ENCODE measurements at places on chromosomes 3 and 15.

- no peak for DNase-seq
Measured at GRCh38 chr3:169842960-169843359, 26.8 kb downstream of the LRRC31 start.

DNA sequence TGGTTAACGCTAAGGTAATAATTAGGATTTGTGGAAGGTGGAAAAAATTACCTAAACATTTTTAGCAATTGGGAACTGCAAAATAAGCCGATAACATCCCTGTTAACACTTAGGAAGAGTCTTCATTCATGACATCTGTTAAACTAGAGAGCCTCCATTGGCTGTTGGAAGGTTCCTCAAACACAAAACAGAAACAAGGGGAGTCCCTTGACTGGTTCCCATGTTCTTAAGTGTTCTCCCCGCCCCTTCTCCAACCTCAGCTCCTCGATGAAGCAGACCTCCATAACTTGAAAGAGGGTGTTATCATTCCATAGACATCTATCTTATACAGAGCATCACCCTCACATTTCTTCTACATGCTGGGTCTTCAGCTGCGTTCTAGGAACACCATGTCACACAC lies 2.5 kb downstream of the SLC22A13 start:
- no peak for DNase-seq

DNA sequence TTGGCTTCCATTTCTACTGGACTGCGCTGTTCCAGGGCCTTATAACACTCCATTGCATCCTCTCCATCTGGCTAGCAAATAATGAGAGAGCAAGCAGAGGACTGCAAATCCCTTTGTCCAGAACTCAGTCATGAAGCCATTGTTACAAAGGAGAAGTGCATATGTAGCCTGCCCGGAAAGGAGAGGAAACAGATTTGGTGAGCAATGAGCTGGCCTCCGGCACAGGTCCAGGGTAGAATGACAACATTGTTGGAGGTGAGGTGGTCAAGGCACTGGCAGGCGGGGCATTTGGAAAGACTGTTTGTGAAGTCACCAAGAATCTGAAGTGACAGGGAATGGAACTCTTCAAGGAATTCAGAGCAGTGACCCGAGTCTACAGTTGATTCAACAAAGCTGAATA lies 25.0 kb upstream of the ATP1B3 start:
- no peak for DNase-seq

GRCh38 chr3:51874889-51875288 lies 512 bp downstream of the IQCF5 start:
- no peak for DNase-seq

GRCh38 chr3:14976317-14976716 lies 28.9 kb downstream of the NR2C2 start:
- no peak for DNase-seq

DNA sequence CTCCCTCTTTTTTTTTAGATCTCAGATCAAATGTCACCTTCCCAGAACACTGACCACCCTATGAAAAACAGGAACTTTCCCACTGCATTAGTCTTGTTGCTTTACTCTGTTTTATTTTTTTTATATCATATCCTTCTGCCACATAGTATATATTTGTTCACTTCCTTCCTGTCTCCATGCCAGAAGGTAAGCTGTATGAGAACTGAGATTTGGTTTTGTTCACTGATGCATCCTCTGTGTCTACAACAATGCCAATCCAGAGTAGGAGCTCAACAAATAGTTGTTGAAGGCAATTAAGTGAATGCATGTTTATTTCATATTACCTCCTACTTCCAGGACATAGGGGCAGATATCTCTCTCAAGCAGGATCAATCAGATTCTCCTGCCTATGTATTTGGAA lies 114.4 kb downstream of the TPRG1 start:
- no peak for DNase-seq

GRCh38 chr3:46874430-46874829 lies 3.1 kb upstream of the PTH1R start:
- no peak for DNase-seq

DNA sequence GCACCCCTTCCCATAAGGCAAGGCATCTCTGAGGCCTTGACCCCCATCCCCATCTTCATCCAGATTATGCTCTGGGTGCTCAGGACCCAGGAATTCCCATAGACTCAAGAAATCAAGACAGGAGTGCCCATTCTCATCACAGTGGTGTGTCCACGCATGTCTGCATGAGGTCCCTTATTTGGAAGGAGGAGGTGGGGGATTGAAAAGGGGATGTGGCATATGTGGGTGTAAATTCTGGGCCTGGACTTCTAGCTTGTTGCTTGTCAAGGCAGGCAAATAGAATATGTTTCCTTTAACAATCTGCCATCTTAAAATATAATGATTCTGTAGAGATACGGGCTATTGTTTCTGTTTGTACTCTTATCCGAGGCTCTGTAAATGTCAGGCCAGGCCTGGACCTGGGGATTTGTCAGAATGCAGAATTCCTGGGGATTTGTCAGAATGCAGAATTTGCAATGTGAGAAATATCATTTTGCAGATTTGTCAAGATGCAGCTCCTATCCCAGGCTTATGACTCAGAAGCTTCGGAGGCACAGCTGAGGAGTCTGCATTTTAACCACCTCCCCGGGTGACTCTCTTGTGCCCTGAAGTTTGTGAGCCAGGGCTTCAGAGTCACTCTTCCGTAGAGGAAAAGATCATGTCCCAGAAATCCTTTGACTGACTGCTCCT lies 157.8 kb downstream of the SV2B start:
- DNase-seq = no peak

DNA sequence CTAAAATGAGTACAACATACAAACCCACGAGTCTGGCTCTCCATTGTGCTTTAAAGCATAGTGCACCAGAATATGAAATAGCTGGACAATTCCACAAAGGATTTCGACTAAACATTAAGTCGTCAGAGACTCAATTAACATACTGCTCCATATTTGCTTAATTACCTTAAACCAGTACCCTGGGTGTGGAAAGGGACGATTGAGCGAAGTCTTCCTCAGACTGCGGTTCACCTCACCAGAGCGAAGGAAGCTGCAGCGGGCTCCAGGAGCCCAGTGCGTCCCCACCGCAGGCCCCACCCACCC lies 218 bp upstream of the TRPC1 start:
- no peak for DNase-seq

GRCh38 chr3:57164657-57165573 lies at the start of gene IL17RD:
Gene IL17RD (minus strand): TSS chr3:57165353. CDS start chr3:57165286, 67 bp downstream.
- DNase-seq = peak; percentile 92

DNA sequence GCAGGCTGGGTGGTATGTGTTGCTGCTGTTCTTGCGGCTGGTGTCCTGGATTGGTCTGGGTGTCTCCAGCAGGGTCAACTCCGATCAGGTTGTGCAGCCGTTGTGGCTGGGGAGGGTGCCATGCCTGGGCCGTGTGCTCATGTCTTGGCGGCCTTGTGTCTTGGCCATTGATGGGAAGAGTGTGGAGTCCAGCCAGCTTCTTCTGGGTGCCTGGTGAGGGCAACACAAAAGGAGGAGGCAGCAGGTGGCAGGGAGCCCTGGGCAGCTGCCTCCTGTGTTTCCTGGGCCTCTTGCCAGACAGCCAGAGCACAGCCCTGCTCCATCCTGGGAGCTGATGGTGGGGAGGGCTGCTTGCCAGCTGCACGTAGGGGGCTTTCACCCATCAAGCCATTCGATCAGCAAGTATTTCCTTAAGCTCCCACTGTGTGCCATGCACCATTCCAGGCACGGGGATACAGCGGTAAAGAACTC lies 4.3 kb downstream of the CHAC1 start:
- no peak for DNase-seq

DNA sequence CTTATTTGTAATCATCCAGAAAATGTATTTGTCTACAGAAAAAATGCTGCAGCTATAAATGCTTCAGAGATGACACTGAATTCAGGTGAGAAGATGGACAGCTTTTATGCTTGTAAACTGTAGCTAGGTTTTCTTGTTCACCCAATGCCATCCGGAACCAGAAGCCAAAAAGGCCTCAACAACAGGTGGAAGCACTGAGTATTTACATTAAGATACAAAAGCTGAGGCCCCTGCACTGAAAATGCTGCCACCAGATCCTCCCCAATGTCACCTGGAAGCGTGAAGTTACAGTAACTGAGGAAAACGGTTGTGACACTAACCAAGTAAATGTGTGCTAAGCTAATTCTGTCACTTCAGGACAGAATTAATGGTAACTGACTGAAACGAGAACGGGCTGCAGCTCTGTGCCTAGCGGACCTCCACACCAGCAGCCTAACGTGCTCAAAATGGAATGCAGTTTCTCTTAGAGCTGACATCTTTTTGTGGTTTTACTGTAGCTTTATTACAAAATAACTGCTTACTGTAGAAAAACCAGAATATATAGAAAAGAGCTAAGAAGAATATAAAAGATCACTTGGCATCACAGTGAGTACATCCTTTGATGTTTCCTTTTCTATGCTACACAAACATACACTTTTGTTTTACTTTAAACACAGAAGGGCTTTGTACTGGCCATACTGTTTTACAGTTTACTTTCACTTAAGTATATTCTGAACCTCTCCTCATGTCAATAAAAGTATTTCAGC lies 7.6 kb downstream of the CHSY1 start:
- DNase-seq = peak; percentile 12

- no peak for DNase-seq
Measured at GRCh38 chr15:77247116-77247515, 172.8 kb downstream of the PEAK1 start.

- peak; percentile 22 for DNase-seq
Measured at GRCh38 chr3:156449710-156450574, 105.0 kb downstream of the SSR3 start.

GRCh38 chr15:41557673-41558399 lies 1.2 kb upstream of the TYRO3 start:
- peak; percentile 87 for DNase-seq

- peak; percentile 23 for DNase-seq
Measured at GRCh38 chr3:34218706-34219385, 420.4 kb downstream of the PDCD6IP start.

GRCh38 chr15:70362350-70362749 lies 264.6 kb upstream of the TLE3 start:
- DNase-seq = no peak

GRCh38 chr3:169118666-169119370 lies 544.7 kb downstream of the MECOM start:
- peak; percentile 73 for DNase-seq

DNA sequence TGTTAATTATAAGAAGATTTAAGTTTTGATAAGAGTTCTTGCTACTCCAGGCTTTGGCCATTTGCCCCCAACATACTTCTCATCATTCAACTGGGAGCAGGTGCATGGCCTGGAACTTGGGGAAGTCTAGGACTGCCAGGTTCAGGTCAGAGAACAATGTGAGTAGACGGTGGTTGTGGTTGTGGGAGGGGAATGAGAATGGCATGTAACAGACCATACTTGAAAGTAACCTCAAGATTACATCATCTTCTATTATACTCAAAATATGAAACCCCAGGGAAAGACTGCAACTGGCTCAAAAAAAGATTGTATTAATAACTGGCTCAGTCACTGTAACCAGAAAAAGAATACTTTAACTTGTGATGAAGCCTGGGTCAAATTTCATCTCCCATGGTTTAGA lies 364.9 kb upstream of the DPPA4 start:
- no peak for DNase-seq

DNA sequence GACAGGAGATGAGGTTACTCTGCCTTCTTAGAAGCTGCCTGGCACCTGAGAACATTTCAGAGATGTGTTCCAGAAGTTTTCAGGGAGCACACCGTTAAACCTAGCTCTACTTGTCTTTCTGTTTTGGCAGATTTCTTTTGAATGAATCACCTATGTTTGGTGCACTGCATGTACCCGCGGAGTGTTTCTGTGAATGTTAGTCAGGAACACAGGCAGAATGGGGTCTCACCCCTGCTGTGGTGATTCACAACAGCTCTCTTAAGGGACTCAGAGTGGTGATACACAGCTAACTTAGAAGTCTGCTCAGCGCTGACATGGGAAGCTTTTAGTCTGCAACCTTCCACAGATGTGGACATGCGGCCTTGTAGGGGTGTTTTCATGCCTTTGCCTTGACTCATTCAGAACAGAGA lies 24.0 kb downstream of the TSEN2 start:
- DNase-seq = peak; percentile 99

DNA sequence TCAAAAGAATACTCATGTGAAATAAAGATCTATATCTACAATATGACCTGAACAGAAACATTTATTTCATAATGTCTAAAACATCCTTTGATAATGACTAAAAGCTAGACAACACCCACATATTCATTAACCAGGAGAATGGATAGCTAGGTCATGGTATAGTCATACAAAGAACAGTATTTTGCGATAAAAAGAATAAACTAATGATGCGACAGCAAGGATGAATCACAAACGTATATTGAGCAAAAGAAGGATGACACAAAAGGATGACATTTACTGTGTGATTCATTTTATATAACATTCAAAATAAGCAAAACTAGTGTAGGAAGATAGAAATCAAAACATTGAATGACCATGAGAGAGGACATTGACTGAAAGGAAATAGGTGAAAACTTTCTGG lies 1233.1 kb downstream of the OTOL1 start:
- DNase-seq = peak; percentile 33

DNA sequence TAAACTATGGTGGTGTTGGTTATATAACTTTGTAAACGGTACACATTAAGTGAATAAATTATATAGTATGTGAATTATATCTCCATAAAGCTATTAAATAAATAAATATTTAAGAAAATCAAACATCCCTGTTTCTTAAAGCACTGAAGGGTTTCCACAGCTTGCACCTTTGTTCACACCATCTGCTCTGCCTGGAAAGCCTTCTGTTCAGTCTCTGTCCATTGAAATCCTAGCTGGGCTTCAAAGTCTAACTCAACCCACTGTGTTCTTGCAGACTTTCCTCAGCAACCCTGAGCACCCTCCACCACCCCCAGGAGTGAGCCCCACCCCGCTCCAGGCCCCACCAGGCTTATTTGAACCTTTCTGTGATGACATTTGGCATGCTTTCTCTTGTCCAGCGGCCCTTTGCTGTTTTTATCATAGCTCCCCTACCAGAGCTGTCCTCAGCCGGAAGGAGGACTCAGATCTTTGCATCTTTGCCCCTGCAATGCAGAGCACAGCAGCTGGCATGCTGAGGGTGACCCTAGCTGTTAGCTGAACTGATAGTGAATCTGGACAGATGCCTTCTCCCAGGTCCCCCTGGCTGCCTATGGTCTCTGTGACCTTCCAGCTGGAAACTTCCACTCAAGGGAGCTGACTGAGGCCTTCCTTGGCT lies 105.2 kb downstream of the DAPK2 start:
- DNase-seq = no peak

GRCh38 chr3:42254566-42254965 lies 11.4 kb downstream of the CCK start:
- DNase-seq = peak; percentile 61

DNA sequence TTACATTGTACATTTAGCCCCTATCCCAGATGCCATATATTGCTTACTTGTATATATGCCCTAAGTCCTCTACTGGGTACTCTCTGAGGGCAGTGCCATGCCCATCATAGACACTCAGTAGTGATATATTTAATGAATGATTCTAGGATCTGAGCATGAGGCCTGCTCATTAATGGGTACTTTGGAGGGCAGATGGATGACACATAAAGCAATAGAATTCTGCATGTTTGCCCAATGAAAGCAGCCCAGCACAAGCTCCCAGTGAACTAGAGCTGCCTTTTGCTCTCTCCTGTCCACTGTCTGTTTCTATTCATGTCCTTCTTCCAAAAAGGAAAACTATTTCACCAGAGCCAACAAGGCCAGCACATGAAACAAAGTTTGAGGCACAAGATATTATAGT lies 63.9 kb downstream of the TGFBR2 start:
- DNase-seq = no peak

GRCh38 chr3:60225848-60226247 lies 1025.4 kb downstream of the FHIT start:
- no peak for DNase-seq

All from foreskin fibroblast (primary cell).